Stimulated activated CD8-positive, alpha-beta memory T cell treated with anti-CD3 and anti-CD28 coated beads, Interleukin-4, amount 100 ng/mL, for 48 hours (primary cell): ENCODE measurements at places on chromosomes 13 and 19.

DNA sequence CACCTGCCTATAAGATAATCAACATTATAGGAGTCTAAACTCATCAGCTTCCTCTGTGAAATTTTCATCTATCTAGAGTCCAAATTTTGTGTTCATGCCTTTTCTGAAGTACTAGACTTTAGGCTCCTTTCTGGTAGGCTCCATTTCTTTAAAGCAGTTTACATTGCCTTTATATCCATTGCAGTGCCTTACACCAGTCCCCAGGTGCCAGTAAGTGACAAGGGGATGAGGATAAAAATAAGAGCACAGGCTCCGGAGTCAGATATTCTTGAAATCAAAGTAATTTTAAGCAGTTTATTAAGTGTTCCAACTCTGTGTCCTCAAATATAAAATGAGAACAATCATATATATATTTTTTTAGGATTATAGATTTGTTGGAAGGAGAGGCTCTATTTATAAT lies 10.6 kb upstream of the CYSLTR2 start:
- no peak for DNase-seq

DNA sequence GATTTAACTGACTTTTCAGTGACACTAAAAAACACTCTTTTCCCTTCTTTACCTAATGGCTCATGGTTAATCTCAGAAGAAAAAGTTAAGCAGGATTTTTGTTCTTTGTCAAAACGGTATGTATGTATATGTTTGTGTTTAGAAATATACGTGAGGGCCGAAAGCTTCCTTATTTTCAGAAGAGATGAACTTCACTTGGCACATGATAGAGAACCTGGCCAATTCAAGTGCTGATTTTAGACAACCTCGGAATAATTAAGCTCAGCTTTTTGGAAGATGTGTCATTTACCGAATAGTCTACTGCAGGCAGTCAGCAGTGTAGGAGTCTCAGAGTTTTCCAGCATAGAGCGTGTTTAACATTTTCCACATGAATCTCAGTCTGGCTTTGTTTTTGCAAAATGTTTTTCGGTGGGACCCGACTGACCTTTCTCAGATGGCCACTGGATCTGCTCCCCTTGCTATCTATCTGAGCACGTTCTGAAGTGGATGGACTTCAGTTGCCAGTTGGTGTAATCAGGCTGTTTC lies 4.6 kb downstream of the RNASEH2B start:
- DNase-seq, result no peak

- DNase-seq, result no peak
These were observed 1.5 kb upstream of the BAX start for GRCh38 chr19:48953141-48953540.

- no peak for DNase-seq
These were observed 871 bp upstream of the ZNF583 start for GRCh38 chr19:56403261-56403660.

DNA sequence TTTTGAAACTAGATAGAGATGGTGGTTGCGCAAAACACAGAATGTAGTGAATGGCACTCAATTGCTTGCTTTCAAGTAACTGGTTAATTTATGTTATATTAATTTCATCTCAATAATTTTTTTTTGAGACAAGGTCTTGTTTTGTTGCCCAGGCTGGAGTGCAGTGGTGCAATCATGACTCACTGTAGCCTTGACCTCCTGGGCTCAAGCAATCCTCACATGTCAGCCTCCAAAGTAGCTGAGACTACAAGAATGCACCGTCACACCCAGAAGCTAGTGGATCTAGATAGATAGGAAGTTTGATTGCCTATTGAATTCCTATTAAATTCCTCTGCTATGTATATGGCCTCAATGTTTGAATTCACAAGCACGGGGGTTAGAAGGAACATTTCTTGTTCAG lies 26.4 kb upstream of the ADGRE2 start:
- no peak for DNase-seq

DNA sequence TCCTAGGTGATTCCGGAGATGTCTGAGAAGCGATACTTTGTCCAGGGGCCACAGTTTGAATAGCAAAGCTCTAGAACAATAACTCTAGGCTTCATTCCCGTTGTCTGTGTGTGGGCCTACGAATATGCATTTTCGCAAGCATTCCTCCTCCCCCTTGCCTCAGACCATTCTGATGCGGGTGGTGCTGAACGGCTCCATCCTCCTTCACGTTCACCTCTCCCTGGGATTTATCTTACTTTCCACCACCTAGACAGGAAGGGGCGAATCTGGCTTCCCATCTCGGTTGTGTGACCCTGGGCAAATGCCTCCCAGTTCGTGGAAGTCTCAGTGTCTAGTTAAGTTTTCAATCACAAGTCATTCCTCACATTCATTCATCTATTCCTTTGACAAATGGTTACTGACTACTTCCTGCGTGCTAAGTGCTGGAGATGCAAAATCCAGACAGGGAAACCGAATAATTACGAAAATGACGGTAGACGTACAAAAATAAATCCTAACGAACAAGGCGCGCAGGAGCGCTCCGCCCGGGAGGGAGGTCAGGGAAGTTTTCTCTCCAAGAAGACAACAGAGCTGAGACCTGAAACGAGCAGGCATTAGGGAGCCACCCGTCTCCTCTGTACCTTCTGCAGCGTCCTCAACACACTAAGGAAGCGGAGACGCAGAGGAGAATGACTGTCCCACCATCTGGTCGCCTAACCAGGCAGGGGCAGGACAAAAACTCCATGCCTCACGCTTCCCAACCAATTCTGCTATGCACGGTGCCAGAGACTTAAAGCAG lies 1.3 kb upstream of the CNOT3 start:
- DNase-seq, result no peak

DNA sequence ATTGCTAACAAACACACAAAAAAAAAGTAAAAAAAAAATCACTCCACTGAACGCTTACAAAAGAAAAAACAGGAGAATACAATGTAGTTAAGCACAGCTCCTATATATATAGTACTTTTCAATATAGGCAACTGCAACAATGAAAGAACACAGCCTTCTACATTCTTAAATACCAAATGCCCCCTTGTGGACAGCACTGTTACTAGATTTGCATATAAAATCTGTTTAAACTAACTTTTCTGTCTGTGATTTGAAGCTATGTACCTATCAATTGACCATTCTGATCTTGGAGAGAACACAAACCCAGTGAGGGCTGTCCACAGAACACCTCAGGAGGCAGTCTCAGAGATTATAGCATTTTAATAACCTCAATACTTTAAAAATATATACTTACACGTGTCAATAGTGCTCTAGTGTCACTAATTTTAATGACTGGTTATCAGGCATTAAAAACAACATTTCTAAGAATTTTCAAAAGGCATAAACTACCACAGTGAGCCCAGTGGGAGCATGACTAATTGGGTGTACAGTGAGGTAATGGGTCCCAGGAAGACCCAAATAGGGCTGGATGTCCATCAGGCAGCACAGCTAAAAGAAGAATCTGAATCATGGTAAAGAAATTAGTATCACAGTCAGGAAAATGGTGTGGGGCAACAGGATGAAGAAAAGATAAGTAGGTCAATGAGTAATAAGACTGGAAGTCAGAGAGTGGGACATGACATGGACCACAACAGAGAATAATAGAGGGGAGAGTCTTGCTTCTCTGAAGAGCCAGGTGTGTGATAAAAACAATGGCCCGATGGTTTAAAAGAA lies 22.2 kb downstream of the CCDC169 start:
- no peak for DNase-seq

DNA sequence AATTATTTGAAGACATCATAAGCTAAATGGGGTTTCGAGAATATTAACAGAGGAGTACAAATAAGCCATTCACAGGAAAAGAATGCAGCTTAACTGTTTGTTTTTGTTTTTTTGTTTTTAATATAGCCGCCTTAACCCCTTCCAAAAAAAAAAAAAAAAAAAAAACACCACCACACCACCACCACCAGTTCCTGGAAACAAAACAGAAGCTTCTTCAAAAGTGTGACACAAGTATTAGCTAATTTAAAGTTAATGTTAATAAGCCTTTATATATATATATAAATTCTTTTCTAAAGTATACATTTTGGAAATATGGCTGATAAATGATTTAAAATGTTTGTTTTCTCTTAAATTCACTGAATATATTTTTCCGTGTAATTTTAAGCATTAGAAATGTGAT lies 1.4 kb downstream of the RAP2A start:
- DNase-seq, result no peak

DNA sequence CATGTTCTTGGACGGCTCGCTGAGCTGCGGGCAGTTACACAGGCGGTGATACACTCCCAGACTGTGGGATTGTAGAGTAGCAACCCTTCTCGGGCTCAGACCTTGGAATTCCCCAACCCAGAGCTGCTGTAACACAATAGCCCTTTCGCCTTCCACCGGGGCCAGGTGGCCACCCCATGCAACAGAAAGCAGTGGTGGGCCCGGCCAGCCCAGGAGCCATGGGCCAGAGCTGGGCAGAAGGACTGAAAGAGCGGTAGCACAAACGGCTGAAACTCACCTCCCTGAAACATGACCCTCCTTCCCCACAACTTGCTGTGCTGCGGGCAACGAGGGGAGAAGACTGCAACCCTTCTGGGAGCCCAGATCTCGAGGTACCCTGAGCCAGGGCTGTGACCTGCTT lies 429.0 kb downstream of the SLITRK1 start:
- DNase-seq, result no peak

DNA sequence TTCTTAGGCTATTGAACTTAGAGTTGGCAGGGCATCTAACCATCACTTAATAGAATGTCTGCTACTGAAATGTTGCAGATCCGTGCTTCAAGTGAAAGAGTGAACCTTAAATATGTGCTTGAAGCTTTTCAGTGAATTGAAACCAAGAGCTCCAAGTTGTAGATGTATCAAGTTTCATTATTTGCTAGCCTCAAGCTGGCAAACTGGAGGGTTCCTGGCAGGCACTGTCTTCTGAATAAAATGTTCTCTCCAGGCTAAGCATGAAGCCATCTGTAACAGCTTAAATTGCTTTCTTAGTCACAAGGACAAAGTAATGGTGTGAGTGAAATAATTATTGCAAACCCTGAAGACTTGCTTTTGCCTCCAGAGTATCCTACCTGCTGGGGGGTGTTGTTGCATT lies 415.0 kb upstream of the SPRY2 start:
- no peak for DNase-seq

DNA sequence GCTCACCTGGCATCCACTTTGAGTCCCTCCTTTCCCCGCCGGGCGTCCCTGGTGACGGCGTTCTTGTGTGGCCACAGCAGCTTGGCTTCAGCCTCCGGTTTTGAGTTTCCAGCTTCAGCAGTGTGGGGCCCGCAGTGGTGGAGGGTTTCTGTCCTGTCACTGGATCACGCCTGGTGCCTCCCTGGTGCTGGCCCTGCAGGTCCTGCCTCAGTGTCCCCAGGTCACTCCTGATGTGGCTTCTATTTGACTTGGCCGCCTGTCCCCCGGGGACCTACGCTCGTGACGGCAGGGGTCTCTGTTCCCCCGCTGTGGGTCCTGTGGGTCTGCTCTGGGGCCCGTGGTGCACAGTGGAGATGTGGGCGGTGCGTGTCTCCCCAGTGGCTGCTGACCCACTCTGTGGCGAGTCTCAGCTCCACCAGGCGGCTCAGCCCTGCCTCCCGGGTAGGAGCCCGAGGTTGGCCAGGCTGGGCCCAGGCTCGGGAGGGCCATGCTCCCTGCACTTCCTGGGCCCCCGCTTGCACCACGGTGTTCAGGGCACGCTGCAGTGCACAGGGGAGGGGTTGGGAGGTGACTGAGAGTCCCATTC lies 1.9 kb downstream of the ATP4B start:
- no peak for DNase-seq

DNA sequence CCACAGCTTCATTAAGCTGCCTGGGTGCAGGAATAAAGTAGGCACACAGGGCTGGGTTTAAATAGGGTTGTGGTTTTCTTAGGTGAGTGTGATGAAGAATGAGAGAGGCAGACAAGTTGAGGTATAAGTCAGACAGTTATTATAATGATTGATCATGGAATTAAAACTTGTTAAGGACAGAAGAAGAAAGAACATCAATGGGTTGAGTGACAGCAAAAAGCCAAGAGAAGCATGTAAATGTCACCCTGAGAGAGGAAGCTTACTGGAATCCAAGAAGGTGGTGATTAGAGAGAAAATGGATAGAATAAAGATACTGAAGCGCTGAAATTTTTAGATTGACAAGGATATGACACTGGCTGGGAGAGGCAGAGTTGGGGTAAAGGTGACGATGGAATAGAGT lies 325.2 kb upstream of the SLITRK1 start:
- no peak for DNase-seq

DNA sequence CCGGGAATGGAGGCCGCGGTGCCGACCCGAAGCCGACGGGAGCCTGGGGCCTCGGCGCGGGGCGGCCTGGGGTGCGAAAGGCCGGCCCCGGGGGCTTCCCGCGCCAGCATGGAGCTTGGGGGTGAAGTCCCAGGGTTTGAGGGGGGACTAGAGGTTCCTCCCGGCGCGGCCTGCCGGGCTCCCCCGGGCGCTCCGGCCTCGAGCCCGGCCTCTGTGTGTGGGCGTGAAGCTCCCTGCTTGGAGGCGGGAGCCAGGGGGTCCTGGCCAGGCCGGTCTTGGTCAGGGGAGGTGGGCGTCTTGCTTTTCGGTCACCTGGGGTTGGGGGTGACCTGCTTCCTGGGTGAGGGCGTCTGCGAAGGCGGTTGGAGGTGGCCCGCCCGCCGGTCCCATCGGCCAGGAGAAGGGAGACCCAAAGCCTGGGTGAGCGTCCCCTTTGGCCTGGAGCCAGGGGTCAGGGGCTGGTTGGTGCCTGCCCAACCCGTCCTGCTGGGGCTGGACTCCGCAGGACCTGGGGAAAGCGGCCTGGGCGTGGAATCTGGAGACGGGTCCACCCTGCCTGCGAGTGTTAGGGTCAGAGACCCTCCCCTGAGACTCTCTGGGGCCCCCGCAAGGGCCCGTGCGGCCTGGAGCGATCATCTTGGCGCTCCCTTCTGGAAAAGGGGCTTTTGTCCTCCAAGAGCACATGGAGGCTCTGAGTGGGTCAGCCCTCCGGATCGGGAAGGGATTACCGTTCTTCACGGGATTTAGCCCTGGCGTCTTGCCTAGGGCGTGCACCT lies 535 bp downstream of the BSG start:
- DNase-seq, result no peak

DNA sequence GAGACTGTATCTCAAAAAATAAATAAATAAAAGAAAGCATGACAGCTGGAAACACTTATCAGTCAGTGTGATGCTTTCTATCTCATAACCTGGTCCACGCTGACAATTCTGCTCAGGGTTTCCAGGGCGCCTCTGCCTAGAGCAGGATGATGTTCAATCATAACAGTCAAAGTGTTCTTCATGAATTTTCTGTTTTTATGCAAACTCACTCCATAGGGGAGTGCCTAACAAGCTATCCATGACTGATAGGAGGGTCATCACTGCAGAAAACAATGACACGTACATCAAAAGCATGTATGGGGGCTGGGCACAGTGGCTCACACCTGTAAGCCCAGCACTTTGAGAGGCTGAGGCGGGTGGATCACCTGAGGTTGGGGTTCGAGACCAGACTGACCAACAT lies 41.4 kb upstream of the ZNF83 start:
- DNase-seq, result no peak

- no peak for DNase-seq
These were observed 10.6 kb downstream of the NANOS3 start for GRCh38 chr19:13887517-13887916.

DNA sequence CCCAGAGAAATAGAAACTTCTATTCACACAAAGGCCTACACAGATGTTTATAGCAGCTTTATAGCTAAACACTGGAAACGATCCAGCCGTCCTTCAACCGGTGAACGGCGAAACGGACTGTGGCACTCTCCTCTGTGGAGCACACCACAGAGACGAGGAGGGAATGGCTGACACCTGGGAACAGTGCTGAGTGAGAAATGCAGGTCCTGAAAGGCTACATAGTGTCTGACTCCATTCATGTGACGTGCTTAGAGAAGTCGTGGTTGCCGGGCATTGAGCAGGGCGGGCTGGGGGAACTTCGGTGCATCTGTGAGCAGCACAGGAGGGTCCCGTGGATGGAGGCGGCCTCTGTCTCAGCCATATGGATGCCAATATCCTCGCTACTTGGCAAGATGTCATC lies 3.1 kb upstream of the GRK1 start:
- DNase-seq, result no peak

- DNase-seq, result peak; percentile 83
These were observed 14.6 kb downstream of the GNA11 start for GRCh38 chr19:3108775-3109174.
